ENCODE measurements at places on chromosomes 12 and 14.

- no peak for DNase-seq
Measured at GRCh38 chr14:58863661-58864345, 226.0 kb downstream of the DACT1 start.

GRCh38 chr12:93318720-93319522 lies 58.8 kb upstream of the NUDT4 start:
- DNase-seq, result no peak

- DNase-seq, result no peak
Measured at GRCh38 chr12:113917393-113917792, 48.7 kb downstream of the RBM19 start.

DNA sequence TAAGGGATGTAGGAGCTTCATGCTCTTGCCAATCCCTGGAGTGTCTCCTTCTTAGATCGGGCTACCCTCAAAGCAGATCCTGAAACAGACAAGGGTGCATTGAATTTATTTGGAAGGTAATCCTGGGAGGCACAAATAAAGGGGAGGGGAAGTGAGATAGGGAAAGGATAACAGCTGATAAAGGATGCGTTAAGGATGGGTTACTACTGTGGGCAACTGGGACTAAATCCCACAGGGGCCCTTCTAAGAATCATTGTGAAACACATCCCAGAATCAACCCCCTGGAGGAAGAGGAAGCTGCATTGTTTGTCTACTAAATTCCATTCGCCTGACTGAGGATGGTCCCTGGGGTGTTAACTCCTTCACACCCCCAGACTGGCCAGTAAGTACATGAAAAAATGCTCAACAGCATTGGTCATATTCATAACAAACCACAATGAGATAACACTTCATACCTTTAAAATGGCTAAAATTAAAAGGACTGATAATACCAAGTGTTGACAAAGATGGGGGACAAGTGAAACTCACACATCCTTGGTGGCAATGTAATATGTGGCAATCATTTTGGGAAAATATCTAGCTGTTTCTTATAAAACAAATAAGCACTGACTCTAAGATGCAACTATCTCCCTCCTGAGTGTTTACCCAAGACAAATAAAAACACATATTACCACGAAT lies 37.0 kb upstream of the CMKLR1 start:
- no peak for DNase-seq

- DNase-seq, result no peak
Measured at GRCh38 chr14:104638190-104638589, 33.6 kb upstream of the TMEM179 start.

- no peak for DNase-seq
Measured at GRCh38 chr12:111028830-111029229, 108.5 kb upstream of the MYL2 start.

GRCh38 chr14:65926935-65927700 lies 514.6 kb downstream of the FUT8 start:
- DNase-seq, result no peak

GRCh38 chr12:49415521-49415970 lies 48.3 kb downstream of the SPATS2 start:
- DNase-seq, result no peak

GRCh38 chr12:31931796-31932715 lies 27.2 kb upstream of the RESF1 start:
- DNase-seq, result peak; percentile 1

DNA sequence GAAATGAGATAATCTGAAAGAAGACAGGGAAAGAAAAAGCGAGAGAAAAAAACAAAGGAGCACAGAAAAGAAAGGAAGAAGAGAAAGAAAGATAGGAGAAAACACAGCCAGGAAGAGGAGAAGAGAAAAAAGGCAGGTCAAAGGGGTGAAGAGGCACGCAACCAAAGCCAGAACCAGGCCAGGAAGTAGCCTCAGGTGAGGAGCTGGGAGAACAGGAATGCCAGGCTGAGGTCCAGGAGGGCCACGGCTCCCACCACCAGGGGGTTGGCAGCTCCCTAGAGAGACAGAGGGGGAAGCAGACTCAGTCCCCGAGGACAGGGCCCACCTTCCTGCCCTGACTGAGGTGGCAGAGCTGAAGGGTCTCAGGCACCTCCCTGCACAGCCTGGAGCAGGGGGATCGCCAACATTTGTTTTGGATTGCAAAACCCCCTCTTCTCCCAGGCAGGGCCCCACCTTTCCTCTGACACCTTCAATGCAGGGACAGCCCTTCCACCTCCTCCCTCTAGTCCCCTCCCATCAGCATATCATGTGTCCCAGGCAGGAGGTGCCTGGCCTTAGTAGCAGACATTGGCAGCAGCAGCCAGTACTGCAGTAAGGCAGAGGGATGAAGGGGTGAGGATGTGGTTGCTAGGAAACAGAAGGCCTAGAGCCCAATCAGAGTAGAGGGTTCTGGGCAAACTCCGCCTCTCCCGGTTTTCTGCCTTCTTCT lies 2.0 kb upstream of the AP1G2 start:
- DNase-seq, result no peak

DNA sequence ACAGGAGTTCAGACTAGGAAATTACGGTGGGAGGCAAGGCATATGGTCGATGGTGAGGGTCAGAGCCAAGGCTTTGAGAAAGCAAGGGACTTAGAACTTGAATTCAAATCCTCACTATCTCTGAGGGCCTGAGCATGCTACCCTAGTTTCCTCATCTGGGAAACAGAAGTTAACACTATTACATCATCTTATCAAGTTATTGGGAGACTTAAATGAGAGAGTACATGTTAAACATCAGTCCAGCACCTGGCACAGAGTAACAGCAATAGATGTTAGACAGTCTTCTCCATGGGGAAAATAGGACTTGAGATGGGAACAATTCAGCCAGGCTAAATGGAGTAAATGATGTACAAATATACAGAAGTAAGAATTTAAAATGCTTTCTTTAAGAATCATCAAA lies 38.5 kb downstream of the SLC38A1 start:
- DNase-seq, result no peak

DNA sequence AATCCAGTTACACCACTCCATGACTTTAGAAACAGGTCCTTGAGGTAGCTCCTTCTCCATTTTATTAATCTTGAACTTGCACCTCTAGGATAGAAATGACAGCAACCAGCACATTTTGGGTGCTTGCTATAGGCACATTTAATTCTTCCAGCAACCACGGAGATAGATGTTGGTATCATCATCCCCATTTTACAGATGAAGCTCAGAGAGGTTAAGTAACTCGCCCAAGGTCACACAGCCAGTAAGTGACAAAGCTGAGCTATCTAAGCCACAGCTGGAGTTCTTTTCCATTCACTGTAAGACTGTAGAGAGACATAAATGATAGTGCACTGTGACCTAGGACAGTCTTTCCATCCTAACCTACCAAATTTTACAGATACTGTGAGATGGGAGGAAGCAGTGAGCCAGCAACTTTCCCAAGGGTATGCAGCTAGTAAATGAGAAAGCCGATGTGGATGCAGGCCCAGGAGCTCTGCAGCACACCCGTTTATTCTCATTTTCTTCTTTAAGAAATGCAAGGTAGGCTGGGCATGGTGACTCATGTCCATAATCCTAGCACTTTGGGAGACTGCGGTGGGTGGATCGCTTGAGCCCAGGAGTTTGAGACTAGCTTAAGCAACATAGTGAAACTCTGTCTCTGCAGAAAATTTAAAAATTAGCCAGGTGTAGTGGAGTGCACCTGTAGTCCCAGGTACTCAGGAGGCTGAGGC lies 103.2 kb downstream of the TBX5 start:
- no peak for DNase-seq

- DNase-seq, result no peak
Measured at GRCh38 chr12:116534311-116535121, 24.7 kb upstream of the MAP1LC3B2 start.

DNA sequence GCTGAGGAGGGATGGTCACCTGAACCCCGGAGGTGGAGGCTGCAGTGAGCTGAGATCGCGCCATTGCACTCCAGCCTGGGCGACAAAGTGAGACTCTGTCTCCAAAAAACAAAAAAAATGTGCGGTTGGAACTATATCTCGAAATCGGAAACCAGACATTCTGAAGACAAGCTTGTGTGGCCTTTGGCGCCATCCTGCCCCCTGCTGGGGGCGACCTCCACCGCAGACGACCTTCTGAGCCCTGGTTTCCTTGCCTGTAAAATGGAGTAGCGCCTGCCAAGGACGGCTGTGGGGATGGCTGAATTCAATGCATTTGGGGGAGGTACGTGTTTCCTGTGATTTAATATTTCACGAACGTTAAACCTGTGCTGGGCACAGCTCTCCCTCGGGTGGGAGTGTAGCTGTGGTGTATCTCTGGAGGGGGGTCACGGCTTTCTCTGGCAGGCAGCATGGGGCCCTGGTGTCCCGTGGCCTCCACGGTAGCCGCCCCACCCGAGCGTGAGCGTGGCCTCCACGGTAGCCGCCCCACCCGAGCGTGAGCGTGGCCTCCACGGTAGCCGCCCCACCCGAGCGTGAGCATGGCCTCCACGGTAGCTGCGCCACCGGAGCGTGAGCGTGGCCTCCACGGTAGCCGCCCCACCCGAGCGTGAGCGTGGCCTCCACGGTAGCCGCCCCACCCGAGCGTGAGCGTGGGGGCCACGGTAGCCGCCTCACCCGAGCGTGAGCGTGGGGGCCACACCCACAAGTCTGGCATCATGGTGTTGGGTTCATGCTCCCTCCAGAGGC lies 55.3 kb downstream of the LRCOL1 start:
- DNase-seq, result no peak

DNA sequence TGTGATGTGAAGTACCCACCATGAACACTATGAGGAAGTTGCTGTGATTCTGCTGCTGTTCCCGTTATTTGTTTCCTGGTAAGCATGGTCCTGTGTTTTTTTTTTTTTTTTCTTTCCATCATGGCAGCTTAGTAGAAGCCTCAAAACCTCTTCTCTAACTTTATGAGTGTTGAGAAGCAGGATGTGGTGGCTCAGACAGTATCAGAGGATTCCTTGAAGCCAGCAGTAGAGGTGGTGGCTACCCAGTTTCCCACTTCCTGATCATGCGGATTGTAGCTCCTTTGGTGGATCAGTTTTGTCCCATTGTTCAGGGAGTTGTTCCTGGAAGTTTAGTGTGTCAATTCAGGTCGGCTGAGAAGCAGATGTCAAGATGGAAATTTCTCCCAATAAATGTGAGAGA lies 175.8 kb downstream of the ATP23 start:
- no peak for DNase-seq

DNA sequence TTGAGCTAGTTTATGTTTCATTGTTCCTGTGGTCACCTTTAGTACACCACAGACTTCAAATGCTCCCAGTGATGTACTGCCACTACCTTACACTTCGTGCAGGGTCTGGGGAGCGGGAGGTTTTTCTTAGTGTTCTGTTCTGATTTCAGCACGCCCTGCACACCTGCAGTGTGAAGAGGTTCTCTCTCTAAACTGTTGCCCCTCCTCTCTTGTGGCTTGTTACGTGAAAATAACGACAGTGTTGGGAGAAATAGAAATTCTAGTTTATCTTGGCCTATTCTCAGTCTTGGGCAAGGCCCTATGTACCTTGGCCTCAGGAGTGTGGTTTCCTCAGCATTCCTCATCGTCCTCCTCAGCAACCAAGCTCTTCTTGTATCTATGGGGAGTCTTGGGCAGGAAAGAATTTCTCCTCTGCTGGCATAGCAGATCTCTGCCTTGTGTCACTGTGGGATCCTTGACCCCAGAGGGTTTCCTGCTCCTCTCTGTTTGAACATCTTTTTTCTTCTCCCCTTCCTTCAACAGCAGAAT lies 48.6 kb downstream of the EIF2S3B start:
- peak; percentile 16 for DNase-seq

DNA sequence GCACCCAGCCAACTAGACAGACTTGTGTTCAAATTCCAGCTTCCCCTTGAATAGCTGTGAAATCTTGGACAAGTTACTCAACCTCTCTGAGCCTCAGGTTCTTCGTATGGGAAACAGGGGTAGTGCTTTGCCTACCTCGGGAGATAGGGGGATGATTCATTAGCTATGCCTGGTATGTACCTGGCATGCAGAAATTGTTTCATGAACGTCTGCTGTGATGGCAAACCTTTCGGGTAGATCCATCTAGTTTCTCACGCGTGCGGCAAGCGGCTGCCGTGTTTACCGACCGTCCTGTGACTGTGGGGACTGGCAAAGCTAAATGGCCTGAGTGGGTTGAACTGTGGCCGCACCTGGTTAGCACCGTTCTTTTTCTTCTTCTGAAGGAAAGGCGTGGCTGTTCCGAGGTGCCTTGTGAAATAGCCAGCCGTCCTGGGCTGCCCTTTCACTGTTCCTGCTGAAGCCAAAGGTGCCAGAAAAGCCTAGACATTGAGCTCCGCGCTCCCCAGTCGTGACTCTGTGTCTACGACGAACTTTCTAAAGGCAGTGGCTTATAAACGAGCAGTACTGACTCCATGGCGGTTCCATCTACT lies 40.6 kb upstream of the MED13L start:
- no peak for DNase-seq

- DNase-seq, result no peak
Measured at GRCh38 chr14:81137316-81137715, 83.4 kb downstream of the GTF2A1 start.

GRCh38 chr12:30980955-30981662 lies 54.6 kb downstream of the TSPAN11 start:
- no peak for DNase-seq

- DNase-seq, result no peak
Measured at GRCh38 chr14:36113341-36113740, 63.2 kb downstream of the PTCSC3 start.

DNA sequence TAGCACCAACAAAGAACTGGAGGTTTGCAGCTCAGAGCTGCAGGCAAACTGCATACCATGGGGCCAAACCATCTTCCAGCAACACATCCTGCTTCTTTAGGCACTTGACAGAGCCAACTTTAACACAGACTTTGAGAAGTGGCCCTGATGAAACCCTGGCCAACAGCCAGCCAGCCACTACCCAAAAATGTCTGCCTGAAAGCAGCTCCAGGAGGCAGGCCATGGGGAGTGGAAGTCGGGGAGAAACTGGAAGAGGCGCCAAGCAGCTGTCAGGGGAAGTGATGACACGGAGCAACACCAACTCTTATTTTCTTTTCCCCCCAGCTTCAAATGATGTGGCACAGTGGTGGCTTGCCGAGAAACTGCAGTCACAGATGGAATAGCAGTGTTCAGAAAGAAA lies 110.9 kb upstream of the PLXNC1 start:
- DNase-seq, result no peak

DNA sequence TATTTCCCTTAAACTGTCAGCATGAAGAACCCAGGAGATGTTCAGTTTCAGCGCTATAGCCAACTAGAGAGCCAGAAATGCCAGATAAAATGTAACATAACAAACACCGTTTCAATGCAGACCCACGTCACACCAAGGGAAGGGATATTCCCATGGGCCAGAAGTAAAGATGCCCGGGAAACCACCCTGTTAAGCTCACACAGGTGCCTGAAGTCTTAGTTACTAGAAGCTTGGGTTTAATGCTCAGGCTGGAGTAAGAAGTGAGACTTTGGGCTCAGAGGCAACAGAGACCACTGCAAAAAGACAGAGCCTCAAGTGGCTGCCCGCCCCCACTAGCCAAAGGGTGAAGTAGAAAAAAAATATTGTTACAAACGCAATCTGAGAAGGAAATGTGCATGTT lies 52.3 kb downstream of the SYNE3 start:
- no peak for DNase-seq

GRCh38 chr12:100166232-100166631 lies 23.6 kb upstream of the BLTP3B start:
- no peak for DNase-seq

- no peak for DNase-seq
Measured at GRCh38 chr12:127179176-127179575, 1087.8 kb upstream of the TMEM132C start.

All from stimulated activated CD8-positive, alpha-beta memory T cell treated with anti-CD3 and anti-CD28 coated beads, Interleukin-2, amount 100 ng/mL, for 1 hour (primary cell).